ENCODE measurements at places on chromosomes 5 and 9.

GRCh38 chr9:137679249-137679648, 60.4 kb downstream of the EHMT1 start:
- no peak for DNase-seq

- no peak for DNase-seq
Measured at GRCh38 chr9:125462861-125463291, 201.2 kb downstream of the GAPVD1 start.

DNA sequence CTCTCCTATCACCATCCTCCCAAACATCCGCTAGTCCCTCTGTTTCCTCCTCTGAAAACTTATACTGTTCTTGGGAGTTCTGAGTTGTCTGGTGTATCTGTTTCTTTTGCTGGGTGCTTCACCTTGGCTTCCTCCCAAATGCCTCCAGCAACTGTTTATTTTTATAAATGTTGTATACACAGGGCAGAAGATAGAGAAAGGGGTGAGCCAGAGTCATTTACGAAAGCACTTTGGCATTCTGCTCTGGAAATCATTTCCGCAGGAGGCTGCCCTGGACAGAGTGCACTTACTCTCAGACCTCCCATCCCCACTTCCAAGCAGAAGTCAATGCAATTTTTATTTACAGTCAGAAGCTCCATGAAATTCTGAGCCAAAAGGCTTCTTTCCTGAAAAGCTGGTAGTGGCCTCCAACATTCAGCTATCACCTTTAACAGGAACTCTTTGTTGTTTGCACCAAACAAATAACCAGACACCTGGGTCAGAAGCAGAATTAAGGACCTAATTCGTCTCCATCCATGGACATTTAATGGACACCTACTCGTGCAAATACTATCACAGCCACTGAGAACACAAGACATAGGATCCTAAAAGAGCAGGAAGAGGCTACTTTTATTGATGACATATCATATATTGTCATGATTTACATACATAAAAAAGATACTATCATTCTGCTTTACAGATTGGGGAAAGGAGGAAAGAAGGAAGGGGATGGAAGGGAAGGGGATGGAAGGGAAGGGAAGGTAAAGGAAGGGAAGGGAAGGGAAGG, 229.5 kb upstream of the PAPPA start:
- DNase-seq: no peak

- DNase-seq: no peak
Measured at GRCh38 chr9:6484210-6484609, 71.2 kb downstream of the UHRF2 start.

DNA sequence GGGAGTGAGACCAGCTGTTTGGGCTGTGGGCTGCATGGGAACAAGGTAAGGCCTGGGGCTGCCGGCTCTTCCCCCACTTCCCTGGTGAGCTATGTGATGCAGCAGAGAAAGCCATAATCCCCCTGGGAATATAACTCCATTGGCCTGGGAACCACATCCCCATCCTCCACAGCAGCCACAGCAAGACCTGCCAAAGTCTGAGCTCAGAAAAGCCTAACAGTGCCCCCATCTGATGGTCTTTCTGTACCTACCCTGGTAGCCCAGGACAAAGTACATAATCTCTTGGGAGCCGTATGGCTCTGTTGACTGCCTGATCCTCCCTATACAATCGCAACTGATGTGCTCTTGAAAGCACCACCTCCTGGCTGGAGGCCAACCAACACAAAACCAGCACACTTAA, 432.6 kb downstream of the CDH18 start:
- no peak for DNase-seq

- DNase-seq: no peak
Measured at GRCh38 chr5:133079048-133079447, 27.2 kb downstream of the HSPA4 start.

GRCh38 chr9:77156646-77157371, 20.5 kb upstream of the VPS13A start:
- DNase-seq: no peak

DNA sequence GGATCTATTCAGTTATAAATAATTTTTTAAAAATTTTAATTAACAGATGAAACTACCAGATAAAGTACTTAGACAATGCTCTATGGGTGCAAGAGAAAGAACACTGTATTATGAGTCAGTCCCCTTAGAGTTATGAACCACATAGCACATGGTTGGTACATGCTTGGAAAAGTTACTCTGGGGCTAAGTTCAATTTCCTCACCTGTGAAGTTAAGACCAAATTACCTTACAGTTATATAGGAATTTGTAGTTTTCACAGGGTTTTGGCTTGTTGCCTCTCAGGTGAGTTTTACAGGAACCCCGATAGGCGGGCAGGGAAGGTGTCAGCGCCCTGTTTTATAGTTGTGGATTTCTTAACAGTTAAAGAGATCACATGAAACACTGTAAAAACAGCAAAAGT, 1.2 kb downstream of the PANK3 start:
- DNase-seq: no peak

GRCh38 chr5:178069909-178070308, 43.4 kb upstream of the N4BP3 start:
- DNase-seq: no peak

Data from activated T-helper 1 cell treated with Interleukin-2 at 50 U/mL for 16 hours (primary cell).